ENCODE measurements at places on chromosomes 2 and 18.

- DNase-seq: no peak
Measured at GRCh38 chr2:68234405-68234804, 17.9 kb downstream of the PPP3R1 start.

DNA sequence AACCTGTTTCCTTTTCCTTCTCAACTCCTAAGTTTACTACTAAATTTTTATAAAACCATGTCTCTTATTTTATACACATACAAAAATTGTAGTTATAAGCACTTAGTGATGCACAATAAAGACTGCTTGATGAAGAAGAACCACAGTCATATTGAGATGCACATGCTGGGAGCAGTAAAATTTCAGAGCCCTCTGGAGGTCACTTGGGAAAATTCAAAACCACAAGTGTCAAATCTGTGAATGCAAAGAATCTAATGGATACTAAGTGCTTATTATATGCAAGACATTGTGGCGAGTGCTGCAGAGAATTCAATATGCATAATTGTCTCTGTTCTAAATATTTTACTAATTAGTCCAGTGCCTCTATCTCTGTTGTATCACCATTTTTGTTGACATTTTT lies 180.5 kb downstream of the VWC2L start:
- no peak for DNase-seq

DNA sequence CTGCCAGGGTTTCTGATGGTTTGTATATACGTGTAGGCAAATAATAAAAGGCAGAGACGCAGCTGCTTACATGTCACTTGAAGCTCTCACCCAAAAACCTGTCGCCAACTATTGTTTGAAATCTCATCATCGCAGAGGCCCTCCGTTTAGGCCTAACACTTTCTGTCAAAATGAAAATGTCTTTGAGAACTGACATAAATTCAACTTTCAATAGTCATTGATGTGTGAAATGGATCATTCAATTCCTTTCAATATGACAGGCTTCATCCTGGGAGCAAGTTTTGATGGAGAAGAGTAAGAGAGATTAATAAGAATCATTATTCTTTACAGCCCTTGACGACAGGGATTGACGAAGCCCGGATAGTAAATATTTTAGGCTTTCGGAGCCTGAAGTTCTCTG lies 2.7 kb downstream of the ACTG2 start:
- no peak for DNase-seq

- DNase-seq: no peak
Measured at GRCh38 chr2:214135966-214136365, 274.9 kb upstream of the VWC2L start.

DNA sequence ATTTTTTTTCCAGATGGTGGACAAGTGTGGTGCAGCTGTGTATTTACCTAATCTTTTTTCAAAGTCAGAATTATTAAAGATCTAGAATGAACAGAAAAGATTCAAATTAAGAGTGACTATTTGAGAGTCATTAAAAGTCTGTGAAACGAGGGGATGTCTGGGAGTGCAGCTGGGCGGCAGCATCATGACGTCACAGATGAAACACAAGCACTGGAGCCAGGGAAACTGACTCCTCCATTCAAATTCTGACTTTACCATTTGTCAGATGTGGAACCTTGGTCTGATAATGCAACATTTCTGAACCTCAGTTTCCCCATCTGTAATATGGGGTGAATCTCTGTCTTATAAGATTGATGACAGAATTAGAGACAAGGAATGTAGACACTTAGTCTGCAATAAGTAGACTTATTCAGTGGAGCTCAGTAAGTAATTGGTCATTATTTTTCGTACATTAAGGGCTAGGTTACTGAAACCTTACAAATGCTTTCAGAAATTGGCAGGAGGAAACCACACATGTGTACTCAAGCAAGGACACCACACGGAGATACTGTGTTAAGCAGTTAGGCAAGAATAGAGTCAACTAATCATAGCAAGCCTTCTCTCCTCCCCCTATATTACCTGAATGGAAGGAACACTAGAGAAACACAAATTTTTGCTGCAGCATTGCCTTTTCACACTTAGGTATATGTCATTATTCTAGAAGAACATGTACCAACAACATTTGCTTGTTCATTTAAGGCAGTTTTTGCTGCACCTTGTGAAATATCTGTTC lies 27.8 kb upstream of the CXXC1 start:
- DNase-seq: no peak

GRCh38 chr2:109318150-109318948 lies 189.3 kb downstream of the SH3RF3 start:
- no peak for DNase-seq

GRCh38 chr2:96241900-96242611 lies 23.7 kb downstream of the TMEM127 start:
- DNase-seq: peak; percentile 14

DNA sequence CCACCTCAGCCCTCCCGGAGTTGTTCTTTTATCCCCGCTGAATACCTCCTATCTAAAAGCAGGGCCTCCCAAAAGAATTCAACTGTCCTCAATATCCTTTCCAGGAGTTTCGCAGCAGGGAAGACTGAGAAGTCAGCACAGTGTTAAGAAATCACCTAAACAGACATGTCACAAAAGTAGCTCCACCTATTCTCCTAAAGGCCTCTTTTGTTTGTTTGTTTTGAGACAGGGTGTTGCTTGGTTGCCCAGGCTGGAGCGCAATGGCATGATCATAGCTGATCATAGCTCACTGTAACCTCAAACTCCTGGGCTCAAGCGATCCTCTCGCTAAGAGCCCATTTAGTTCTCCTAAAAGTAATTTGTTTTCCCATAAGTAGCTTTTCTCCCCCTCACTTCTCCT lies 53.8 kb downstream of the TEX44 start:
- no peak for DNase-seq

- DNase-seq: no peak
Measured at GRCh38 chr2:939936-940601, 10.6 kb upstream of the SNTG2 start.

GRCh38 chr2:21772624-21773023 lies 648.9 kb downstream of the TDRD15 start:
- no peak for DNase-seq

- DNase-seq: no peak
Measured at GRCh38 chr2:238868067-238868524, 20.2 kb downstream of the TWIST2 start.

GRCh38 chr2:168076731-168077130 lies 170.7 kb downstream of the STK39 start:
- no peak for DNase-seq

GRCh38 chr2:47014564-47015051 lies 99.0 kb upstream of the MCFD2 start:
- no peak for DNase-seq

GRCh38 chr2:39947294-39948015 lies 168.4 kb upstream of the THUMPD2 start:
- DNase-seq: no peak

GRCh38 chr2:151760139-151760650 lies 25.9 kb upstream of the NEB start:
- no peak for DNase-seq

DNA sequence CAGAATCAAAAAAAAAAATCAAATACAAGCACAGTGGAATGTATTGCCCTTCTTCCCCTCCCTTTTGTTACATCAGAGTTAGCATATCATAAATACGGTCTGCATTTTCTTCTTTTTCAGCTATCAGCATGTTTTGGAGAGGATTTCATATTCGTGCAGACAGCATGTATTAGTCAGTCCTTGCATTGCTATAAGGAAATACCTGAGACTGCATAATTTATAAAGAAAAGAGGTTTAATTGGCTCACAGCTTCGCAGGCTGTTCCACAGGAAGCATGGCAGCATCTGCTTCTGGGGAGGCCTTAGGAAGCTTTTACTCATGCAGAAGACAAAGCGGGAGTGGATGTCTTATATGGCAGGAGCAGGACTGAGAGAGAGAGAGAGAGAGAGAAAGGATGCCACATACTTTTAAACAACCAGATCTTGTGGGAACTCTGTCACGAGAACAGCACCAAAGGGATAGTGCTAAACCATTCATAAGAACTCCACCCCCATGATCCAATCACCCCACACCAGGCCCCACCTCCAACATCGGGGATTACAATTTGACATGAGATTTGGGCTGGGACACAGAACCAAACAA lies 8.9 kb downstream of the IL1B start:
- no peak for DNase-seq

DNA sequence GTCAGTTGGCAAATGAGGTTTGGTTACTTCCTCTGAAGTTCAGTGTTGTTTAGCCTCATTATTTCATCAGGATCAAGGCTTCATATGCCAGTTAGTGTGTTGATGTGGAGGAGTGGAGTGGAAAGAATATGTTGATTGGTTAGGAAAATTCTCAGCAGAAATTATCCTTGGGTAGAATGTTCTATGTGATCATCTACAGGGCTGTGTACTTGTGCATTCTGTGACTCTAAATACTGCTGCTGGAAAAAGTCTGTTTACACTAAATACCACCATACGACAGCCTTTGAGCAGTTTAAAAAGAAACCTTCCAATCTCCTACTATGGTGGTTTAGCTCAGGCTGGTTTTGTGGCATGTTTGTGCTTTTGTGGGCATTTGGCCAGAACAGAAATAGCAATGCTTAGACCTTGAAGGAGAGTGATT lies 25.8 kb downstream of the CAB39 start:
- DNase-seq: no peak

DNA sequence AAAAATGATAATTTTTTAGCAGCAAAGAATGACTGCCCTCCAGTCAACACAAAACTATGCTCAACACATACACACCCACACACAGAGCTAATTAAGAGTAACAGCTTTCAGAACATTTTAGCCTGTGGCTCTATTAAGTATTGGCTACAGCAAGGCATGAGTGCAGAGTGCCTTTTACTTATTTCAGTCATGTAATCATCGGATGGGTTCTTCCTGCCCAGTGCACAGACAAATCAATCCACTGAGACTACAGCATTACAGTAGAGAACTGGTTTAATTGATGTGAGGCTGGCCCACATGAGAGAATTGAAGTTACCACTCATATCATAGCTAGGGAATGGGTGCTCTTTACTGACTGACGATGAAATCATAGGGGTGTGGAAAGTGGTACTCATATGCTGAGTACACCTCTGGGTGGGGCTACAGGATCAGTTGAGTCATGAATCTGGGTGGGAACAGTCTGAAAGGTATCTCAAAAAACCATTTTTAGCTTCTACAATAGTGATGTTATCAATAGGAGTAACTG lies 241.0 kb downstream of the FSIP2 start:
- no peak for DNase-seq

GRCh38 chr18:79102886-79103285 lies 33.7 kb downstream of the ATP9B start:
- DNase-seq: no peak

DNA sequence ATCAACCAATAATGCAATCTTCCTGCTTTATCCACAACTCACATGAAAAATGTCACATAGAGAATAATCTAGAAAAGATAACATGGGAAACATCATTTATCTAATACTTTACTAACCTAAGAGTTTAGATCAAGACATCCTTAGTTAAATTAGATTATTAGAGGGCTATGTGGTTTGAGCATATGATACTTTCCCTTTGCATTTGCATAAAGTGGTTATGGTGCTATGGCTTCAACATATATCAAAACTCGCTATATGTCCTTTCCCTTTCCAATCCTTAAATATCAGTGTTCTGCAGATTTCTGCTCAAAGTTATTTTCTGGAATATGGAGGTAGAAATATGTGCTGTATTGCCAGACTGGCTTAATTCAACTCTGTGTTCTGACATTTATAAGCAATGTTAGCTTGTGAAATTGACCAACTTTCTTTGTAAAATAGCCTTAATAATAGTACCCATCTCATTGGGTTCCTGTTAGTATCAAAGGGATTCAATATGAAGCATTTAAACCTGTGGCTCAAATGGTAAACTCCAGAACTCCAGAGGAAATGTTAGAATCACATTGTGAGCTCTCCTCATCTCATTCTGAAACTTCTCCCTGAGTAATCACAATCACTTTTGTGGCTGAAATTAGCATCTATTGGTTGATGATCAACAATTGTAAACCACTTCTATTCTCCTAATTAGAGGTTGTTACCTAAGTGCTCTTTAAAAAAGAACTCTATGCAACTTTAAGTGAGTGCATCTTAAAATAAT lies 1089.9 kb upstream of the SLC39A10 start:
- no peak for DNase-seq

GRCh38 chr2:11746807-11747459 lies 501 bp downstream of the LPIN1 start:
- no peak for DNase-seq

DNA sequence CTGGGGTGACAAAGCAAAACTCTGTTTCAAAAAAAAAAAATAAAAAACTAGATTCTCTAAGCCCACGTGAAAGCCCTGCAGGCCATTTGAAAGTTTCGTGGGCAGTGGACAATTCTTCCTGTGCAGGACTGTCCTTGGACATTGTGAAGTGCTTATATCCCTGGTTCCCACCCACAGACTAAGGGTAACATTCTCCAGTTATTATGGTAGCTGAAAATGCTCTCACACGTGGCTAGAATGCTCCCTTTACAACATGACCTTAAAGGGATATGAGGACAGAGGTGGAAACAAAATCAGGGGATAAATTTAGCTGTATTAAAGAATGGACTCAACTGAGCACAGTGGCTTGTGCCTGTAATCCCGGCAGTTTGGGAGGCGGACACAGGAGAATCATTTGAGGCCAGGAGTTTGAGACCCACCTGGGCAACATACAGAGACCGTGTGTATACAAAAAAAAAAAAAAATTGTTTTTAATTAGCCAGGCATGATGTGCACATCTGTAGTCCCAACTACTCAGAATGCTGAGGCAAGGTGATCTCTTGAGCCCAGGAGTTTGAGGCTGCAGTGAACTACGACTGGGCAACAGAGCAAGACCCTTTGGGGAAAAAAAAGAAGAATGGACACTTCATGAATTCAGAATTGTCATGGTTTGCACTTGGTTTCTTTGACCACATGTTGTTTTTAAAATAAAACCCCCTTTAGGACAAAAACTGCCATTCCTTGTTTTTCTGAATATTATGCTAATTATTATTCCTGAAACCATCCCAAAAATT lies 167.9 kb downstream of the MGAT5 start:
- no peak for DNase-seq

- no peak for DNase-seq
Measured at GRCh38 chr2:218988164-218988563, 3.2 kb upstream of the FEV start.

DNA sequence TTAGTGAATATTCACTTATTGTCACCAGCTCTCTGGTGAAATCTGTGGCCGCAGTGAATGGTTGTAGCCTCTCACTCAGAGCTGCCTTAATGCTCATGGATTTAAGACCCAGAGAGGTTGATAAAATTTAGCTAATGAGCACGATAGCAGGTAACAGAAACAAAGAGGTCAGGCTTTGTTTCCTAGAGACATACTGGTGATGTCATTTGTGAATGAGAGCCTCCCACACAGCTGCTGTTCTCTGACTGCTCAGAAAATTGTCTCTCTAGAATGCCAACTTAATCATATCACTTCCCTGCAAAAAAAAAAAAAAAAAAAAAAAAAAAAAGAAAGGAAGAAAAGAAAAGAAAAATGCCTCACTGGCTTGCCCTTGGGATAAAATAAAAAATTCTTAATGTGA lies 411.7 kb upstream of the MYT1L start:
- no peak for DNase-seq

GRCh38 chr2:85770369-85770768 lies 16.6 kb downstream of the ATOH8 start:
- DNase-seq: no peak
